ENCODE measurements at places on chromosomes 7 and 10. TPM values are rescaled to one million over a fixed set of nuclear protein-coding genes. Genes with fewer than 3 reads are reported as not detected.

Gene CYP17A1
- not detected for total RNA-seq

DNA sequence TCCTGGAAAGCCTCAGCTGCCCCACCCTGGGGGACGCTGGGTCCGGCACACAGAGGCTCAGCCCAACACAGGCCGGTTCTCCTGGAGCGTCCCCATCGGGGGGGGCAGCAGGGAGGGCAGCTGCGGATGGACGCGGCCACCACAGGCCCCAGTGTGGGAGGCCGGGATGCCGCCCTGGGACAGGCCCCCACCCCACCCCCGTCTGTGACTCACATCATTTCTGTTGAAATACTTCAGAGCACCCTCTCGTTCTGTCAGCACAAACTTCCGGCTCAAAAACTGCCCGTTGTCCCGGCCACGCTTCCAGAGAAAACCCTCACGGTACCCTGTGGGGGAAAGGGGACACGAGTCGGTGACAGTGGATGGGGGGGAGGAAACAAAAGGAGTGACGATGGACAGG is 28.5 kb downstream of the GET4 start:
- DNase-seq: no peak

DNA sequence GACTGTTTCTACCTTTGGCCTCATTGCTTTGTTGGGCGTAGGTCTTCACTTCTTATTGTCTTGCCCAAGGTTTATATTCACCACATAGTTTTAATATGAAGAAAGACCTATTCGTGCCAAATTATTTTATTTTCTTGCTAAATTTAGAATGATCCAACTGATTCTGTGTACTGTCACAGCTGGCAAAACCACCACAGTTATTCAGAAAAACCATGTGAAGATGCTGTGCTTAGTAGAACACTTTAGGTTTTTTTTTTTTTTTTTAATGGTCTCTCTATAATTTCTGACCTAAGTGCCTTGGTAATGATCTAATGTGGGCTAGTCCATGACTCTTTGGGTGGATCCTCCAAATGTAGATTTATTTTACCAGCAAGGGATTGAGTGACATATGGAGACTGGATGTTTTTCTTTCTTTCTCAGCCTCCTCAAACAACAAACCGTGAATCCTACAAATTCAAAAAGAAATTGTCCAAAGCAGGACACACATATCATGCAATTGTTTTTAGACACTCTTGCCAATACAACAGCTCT is 243.8 kb downstream of the DYNC1I1 start:
- no peak for DNase-seq

Gene FAM237B
- total RNA-seq: not detected

DNA sequence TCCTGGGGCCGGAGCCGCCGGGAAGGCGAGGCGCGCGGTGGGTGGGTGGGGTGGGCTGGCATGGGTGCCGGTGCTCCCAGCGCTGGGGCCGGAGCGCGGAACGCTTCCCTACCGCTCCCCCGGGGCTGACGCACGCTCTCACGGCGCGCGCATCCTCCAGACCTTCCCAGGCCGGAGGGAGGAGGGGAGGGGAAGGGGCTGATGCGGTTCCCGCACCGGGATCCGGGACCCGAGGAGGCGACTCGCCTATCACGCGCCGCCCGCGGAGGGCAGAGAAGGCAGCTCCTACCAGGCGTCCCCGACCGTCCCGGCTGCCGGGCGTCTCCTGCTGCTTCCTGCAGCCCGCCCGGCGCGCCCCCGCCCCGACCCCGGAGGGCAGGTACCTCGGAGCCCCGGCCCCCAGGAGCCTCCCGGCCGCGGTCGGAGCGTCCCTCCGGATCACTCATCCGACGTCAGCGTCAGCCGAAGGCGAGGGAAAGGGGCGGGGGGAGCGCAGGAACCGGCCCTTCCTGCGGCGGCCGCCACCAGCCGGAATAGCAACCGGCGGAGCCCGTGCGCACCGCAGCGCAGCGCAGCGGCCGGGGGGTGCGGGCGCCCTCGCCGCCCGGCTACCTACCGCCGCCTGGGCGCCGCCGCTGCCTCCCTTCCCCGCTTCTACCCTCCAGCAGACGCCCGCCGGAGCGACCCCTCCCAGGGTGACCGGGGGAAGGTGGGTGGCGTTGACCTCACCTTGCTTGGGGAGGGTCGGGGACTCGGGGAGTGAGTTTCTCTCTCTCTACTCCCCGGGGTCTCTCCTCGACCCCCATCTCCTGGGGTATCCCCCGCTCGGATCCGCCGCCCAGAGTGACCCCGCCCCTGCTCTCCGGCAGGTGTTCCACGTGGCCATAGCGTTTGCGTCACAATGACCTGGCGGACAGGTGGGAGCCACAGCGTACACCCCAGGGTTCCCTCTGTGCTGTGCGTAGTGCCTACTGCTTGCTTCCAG is at the start of gene ICA1:
ICA1 (minus strand) TSS at position 457 of the 985 bp plus-strand sequence. CDS start 26,241 bp downstream, outside the sequence.
- peak; percentile 32 for DNase-seq

Gene PDZD7
- 0.13 TPM for total RNA-seq

DNA sequence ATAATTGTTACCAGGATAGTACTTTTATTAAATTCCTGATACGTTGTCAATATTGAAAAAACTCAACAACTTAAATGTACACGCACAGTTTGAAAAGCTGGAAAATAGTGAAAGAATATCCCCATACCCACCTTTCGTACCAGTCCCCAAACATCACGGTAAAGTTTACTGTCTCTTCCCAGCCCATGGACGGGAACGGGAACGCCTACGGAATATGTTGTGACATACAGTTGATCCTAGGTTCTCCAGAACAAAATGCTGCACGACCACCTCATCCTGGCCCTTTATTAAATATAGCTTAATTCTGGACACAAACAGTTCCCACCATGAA is 527 bp upstream of the BCAP29 start:
- peak; percentile 27 for DNase-seq

DNA sequence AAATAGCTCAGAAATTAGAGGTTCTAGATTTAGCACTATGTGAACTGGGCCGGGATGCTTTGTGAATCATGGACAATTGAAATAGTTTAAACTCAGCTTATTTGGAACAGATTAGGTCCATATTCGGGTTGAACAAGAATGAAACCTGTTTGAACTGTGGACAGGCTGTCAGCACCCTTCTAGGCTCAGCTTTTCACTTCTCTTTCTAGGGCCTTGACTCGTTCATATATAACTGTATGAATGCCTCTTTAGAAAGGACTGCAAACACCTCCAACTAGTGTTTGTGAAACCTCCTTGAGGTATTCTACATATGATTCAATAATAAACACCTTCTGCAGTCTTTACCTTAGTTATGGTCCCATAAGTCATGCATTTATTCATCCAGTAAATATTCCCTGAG is 115.6 kb downstream of the REEP3 start:
- no peak for DNase-seq
